ENCODE measurements at places on chromosomes 4 and X.

GRCh38 chr4:169152098-169152497 is 118.7 kb downstream of the SH3RF1 start:
- DNase-seq, result no peak

DNA sequence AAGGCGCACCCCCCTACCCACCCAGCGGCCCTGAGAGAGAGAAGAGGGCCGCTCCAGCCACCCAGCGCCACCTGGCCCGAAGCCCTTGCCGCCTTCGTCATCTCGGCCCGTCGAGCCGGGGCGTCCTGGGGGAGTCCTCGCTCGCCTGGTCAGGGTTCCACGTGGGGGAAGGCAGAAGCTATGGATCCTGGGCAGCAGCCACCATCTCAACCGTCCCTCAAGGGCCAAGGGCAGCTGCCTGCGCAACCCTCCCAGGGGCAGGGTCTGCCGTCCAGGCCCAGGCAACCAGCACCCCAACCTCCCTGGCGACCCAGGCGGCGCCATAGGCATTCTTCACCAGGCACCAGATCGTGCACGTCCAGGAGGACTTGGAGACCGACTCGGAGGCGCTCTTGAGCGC is 51.5 kb upstream of the IL13RA2 start:
- no peak for DNase-seq

- no peak for DNase-seq
These were observed 480.0 kb upstream of the HS3ST1 start for GRCh38 chr4:11908712-11909111.

DNA sequence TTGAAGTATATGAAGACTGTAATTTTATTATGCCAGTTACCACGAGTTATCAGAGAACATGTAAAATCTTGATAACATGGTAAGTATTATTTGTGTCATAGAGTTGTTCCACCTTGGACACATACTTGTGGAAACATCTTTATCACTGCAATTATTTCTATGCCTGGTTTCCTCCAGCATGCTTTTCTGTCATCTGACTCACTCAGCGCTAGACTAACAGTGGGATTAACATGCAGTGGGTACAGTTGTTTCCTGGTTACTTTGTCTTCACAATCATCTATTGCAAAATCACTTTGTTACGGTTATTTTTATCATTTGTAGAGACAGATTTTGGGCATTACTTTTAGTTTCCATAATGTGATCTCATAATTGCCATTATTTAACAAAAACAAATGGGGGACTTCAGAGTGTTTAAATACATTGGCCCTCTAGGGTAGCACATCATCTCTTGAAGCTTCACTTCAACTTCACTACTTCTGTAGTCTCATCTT is at the start of gene STATH:
STATH (plus strand) TSS at position 441 of the 491 bp plus-strand sequence. CDS start 2,472 bp downstream, outside the sequence.
- DNase-seq, result no peak

DNA sequence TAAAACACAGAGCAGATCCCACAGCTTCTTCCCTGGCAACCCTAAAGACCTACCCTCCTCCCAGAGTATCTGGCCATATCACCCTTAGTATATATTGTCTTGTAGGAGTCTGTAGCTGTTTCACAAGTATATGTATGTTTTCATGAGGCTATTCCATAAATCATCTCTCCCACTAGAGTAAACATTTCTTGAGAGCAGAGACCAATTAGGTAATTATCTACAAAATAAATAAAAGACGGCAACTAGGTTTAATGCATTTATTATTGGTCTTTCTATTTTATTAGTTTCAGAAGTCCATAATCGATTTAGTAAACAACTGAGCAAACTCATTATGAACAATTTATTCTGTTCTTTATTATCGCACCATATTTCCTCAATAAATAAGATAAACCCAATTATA is 7.0 kb downstream of the ACOT9 start:
- no peak for DNase-seq

DNA sequence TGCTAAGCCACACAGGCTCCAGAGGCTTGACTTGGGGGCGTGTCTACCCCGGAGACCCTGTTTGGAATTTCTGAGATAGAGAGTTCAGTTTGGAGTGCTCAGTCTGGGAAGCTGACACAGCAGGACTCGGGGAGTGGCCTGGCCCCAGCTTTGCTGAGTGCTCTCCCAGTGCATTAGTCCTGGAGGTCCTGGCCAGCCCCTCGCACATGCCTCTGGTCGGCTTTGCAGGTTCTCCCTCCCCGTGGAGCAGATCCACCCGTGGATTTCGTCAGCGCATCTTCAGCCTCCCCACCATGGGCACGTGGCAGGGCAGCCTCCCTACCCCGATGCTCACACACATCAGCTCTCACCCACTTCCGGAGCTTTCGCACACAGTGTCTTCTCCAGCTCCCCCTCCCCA is 65.2 kb downstream of the PSAPL1 start:
- DNase-seq, result no peak

DNA sequence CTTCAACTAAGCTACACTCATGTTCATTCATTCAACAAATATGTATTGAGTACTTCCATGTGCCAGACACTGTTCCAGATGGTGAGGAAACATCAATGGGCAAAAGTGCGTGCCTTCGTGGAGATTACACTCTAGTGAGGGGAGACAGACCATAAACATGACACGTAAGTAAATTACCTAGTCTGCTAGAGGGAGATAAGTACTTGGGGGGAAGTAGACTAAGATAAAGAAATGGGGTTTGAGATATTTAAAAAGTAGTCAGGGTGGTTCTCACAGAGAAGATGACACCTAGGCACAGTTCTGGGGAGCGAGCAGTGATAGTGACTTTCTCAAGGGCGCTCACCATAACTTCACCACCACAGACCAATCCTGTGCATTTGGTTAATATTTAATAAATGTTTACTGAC is 11.7 kb downstream of the JCHAIN start:
- no peak for DNase-seq

GRCh38 chr4:177107288-177107921 is 202.3 kb upstream of the NEIL3 start:
- DNase-seq, result no peak
